ENCODE measurements at places on chromosomes 3 and 15.

DNA sequence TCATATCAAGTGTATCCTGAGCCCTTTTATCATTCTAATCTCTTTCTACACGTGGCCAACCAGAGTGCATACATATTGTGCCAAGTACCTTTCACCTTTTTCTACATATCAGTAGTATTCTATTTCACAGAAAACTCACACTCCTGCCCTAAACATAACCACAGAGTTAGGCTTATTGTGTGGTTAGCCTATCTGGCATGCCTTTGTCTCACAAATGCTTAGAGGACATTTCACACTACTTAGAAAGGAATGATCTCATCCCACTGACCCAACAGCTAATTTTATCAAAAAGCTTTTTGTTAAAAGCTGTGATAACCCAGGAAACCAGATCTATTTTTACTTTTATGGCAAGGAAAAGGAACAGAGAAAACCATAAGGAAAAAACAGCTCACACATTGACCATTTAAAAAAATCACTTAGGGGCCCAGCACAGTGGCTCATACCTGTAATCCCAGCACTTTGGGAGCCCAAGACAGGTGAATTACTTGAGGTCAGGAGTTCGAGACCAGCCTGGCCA is 17.8 kb upstream of the MAP4 start:
- DNase-seq, result peak; percentile 24

DNA sequence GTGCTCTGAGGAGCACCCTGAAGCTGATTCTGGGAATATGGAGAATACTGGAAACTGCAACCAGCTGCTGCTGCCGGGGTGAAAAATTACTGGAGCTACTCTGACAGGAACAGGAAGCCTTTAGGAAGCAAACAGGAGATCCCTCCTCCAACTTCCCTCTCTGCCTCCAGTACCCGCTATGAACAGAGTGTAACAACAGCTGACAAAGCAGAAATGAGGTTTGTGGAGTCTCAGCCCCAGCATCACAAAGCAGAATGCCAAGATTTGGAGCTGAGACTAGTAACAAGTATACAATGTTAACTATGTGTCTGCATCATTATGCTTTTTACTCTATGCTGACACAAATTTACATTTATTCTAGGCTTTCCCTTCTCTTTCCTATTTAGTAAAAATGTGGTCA is 22.7 kb upstream of the PIAS1 start:
- no peak for DNase-seq

DNA sequence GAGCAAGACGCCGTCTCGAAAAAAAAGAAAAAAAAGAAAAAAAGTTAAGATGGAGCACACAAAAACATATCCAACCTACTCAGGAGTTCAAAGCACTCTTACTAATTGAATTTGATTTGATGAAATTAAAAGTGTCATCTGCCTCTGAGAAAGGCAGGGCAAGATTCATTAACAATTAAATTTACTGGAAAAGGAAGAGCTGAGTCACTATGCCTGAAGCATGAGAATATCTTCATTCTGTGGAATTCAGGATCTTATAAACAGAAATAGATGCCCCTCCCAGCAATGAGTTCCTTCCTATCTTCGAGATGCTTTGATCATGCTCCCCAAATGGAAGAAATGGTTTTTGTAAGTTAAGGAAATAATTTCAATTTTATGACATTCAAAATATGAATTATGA is 61.0 kb upstream of the ST3GAL6 start:
- no peak for DNase-seq

- DNase-seq, result peak; percentile 71
These were observed 565 bp downstream of the CIB2 start for GRCh38 chr15:78130466-78131294.

- DNase-seq, result no peak
These were observed 4.1 kb upstream of the TGM5 start for GRCh38 chr15:43270676-43271306.

DNA sequence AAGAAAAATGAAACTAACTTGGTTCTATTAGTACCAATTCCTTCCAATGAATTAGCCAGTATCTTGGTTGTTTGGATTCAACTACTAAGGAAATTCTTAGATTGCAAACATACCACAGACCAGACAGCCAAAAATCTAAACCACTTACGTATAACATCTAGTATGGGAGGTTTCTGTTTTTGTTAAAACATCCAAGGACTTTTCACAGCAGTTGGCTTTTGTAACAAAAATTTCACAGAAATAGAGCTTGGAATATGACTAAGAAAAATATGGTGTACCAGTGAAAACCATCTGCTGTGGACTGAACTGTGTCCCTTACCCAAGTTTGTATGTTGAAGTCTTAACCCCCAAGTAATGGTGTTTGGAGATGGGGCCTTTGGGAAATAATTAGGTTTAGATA is 199.2 kb downstream of the OTOL1 start:
- DNase-seq, result no peak

DNA sequence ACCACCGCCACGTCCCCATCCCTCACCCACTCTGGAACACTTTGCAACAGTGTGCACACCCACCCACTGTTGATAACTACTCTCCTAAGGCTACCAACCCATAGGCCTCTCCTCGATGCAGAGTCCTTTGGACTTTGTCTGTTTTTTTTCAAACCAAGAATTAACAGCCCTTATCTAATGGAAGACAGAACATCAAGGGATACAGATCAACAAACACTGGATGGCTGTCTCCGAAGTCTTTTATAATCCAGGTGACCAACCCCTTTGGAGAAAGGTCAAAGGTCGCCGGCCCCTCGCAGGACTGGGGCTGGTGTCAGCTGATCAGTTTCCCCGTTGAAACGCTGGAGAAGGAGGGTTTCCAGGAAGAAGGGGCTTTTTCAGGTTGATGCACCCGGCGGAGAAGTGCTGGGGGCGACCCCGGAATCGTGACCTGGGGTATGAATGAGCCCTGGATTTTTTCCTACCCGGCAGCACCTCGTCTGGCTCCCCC is 532 bp downstream of the B4GALT4 start:
- peak; percentile 54 for DNase-seq

GRCh38 chr3:8170971-8171508 is 330.6 kb upstream of the LMCD1 start:
- no peak for DNase-seq

- no peak for DNase-seq
These were observed 30.9 kb upstream of the C15orf39 start for GRCh38 chr15:75170711-75171341.

GRCh38 chr15:29873264-29873663 is 51.0 kb upstream of the TJP1 start:
- no peak for DNase-seq

DNA sequence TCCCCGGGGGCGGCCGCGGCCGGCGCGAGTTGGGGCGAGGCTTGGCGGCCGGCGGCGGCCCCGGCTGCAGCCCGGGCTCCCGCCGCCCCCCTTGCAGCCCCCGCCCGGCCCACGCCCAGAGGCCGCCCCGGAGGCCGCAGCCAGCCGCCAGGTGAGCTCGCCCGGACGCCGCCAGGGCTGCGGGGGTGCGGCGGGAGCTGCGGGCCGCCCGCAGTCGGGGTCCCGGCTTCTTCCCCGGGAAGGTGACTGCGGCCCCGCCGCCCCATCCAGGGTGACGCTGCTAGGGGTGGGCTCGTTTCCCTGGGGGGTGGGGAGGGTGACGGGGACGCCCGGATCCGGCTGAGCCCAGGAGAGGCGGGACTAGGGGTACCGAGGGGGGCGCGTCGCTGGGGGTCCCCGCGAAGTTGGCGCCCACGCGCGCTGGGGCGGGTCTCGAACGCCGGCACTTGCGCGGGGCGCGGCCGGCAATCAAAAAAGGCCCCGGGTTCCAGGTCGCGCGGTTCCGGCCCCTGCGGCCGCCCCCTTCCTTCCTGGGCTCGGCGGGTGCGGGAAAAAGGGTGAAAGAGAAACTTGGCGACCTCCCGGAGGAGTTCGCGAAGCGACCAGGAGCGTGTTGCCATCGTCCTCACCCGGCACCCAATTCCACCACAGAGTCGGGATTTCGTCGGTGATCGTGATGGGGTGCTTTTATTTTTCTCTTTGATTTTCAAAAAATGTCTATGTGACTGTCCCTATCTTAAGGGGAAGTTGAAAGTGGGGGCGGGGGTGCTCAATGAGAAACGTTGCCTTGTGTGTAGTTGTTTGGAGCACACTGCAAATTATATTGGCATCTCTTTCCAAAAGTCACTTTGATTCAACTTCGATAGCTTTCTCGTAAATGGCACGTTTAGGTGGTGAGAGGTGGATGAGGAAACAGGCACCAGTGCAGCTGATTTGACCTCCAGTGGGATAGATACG is 619 bp downstream of the ATXN7 start:
- peak; percentile 85 for DNase-seq

- no peak for DNase-seq
These were observed 309.3 kb downstream of the LRRC3B start for GRCh38 chr3:26931896-26932295.

Data from H7 (cell line).